ENCODE measurements at places on chromosomes 7 and 10.

GRCh38 chr7:157077021-157077420 lies 61.7 kb upstream of the UBE3C start:
- peaks cover 46% of the 10 kb centered on the region for H3K27me3 ChIP-seq
- H3K27ac ChIP-seq = no peak overlapping the region
- no peaks in the 10 kb centered on the region for H3K4me1 ChIP-seq
- H3K4me3 ChIP-seq = no peak overlapping the region
- no peaks in the 10 kb centered on the region for H3K36me3 ChIP-seq

GRCh38 chr10:96764425-96765060 lies 44.2 kb upstream of the PIK3AP1 start:
- H3K4me1 ChIP-seq = peaks cover 9% of the 10 kb centered on the region
- no peak for DNase-seq
- no peak overlapping the region for H3K4me3 ChIP-seq
- H3K27ac ChIP-seq = no peak overlapping the region
- no peaks in the 10 kb centered on the region for H3K27me3 ChIP-seq
- H3K36me3 ChIP-seq = no peaks in the 10 kb centered on the region

DNA sequence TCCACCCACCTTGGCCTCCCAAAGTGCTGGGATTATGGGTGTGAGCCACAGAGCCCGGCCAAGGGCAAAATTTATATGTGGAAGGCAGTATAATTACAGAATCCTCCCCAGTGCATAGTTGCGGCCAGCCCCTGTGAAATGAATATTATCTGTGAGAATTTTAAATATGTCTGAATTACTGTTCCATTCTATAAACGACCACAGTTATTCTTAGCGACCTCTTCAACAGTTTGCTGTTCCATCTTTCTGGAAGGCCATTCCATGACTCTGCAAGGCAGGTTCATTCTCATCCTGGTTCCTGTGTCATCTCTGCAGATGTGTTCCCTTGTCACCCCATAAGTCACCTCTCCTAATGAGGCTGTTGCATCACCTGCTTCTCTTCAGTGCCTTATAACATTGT lies 90.7 kb downstream of the CCDC3 start:
- peaks cover 21% of the 10 kb centered on the region for H3K27me3 ChIP-seq
- H3K4me3 ChIP-seq = no peak overlapping the region
- no peak overlapping the region for H3K27ac ChIP-seq
- no peaks in the 10 kb centered on the region for H3K4me1 ChIP-seq

GRCh38 chr7:66326501-66327215 lies 121.5 kb downstream of the TPST1 start:
- no peak overlapping the region for H3K4me3 ChIP-seq
- no peaks in the 10 kb centered on the region for H3K4me1 ChIP-seq
- H3K27ac ChIP-seq = no peak overlapping the region
- H3K36me3 ChIP-seq = no peaks in the 10 kb centered on the region
- peaks cover 6% of the 10 kb centered on the region for H3K27me3 ChIP-seq
- DNase-seq = no peak

DNA sequence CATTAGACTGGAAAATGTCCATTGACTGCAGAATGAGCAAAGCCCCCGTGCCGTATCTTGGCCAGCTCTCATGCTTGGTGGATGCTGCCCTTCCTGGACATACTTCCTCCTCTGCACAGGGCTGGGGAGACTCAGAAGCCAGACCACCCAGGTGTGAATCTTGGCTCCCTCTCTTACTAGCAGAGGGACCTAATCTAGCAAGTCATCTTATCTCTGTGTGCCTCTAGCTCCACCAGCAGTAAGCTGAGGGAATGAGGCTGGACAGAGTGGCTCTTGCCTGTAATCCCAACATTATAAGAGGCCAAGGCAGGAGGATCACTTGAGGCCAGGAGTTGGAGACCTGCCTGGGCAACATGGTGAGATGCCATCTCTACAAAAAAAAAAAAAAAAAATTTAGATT lies 173.8 kb upstream of the GHITM start:
- no peak overlapping the region for H3K4me3 ChIP-seq
- no peaks in the 10 kb centered on the region for H3K4me1 ChIP-seq
- no peak overlapping the region for H3K27ac ChIP-seq
